ENCODE measurements at places on chromosomes 13 and 19.

DNA sequence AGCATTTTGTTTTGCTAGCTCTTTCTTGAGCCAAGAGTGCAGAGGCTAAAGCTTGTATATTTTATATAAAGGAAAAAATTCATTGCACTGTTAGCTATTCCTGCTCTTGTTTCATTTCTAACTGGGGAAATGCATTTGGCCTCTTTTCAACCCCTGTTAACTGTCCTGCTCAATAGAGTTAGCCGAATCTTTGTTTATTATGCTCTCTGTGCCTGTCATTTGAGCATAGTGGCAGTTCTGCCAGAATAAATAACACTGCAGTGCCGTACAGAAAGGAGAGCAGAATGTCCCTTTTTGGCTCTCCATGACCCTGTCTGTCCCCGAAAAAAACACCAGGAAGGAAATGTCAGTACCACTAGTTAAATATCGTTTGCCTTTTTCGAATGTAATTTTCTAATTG, 350.8 kb downstream of the MYO16 start:
- no peak for DNase-seq

DNA sequence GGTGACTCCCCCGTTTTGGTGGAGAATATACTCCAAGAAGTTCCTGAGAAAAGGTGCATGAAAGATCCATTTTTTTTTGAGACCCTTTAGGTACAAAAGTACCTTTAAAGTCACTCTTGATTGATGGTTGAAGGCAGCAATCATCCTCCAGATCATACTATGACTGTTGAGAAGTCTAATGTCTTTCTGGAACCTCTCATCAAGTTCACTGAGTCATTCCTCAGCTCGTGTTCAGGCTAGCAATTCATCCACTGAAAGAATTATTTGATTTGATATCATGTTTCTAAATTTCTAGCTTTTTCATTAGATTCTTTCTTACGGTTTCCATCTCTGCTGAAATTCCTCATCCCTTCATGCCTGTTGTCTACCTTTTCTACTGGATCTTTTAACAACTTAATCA, 65.1 kb upstream of the GJB6 start:
- no peak for DNase-seq

DNA sequence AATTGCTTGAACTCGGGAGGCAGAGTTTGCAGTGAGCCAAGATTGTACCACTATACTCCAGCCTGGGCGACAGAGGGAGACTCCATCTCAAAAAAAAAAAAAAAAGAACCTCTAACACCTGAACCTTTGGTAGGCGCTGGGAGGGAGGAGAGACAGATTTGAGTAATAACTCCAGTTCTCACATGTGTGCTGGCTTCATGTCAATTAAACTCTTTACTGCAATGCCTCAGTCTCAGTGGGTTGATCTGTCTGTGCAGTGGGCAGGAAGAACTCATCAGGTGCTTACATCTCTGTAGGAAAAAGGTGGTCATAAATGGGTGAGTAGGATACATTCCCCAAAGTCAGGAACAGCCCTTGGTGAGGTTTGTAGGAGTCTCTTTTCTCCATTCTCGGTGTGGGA, 85.1 kb upstream of the ABCC4 start:
- DNase-seq, result no peak

DNA sequence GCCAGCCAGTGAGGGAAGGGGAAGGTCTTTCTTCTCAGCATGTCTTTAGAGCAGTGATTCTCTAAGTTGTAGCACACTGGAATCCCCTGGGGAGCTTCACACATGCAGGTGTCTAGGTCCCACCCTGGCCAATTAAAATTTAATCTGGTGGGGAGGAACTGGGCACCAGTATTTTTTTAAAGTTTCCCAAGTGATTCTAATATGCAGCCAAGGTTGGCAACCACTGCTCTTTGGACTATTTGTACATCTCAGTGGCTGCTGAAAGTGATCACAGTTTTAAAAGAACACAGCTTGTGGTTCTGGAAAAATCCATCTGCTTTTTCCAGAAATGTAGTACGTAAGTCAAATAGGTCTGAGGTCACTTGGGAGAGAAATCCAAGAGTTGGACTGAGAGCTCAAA, 10.7 kb upstream of the KATNAL1 start:
- no peak for DNase-seq

GRCh38 chr13:80339912-80340650, 845 bp downstream of the SPRY2 start:
- DNase-seq, result peak; percentile 44

- DNase-seq, result no peak
Measured at GRCh38 chr13:38684714-38685113, 2.2 kb upstream of the FREM2 start.

GRCh38 chr19:33458807-33459206, 62.8 kb downstream of the PEPD start:
- no peak for DNase-seq

GRCh38 chr19:375395-376110, 31.0 kb upstream of the MIER2 start:
- DNase-seq, result no peak
